GM23248 (cell line): ENCODE measurements at places on chromosomes 4 and X. TPM values are rescaled to one million over a fixed set of nuclear protein-coding genes. Genes with fewer than 3 reads are reported as not detected.

DNA sequence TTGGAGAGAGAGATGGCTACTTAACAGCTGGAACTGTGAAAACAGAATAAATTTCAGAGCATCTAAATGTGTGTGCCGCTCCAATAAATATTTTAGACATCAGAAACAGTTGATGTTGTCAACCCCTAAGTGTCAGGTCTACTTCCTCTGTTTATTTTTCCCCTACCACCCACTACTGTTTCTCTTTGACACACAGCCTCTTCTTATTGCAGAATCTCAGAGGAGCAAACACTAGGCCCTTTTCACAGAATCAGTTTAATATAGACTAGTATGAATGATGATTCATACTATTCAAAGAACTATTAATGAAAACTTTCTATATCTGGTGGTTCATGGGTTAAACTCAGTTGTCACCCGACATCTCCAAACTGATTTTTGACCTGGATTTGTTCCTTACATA, 33.9 kb downstream of the NAA11 start:
- no peak for DNase-seq
- H3K27me3 ChIP-seq: no peaks in the 10 kb centered on the region
- no peaks in the 10 kb centered on the region for H3K36me3 ChIP-seq
- H3K4me1 ChIP-seq: no peaks in the 10 kb centered on the region
- H3K27ac ChIP-seq: no peak overlapping the region

DNA sequence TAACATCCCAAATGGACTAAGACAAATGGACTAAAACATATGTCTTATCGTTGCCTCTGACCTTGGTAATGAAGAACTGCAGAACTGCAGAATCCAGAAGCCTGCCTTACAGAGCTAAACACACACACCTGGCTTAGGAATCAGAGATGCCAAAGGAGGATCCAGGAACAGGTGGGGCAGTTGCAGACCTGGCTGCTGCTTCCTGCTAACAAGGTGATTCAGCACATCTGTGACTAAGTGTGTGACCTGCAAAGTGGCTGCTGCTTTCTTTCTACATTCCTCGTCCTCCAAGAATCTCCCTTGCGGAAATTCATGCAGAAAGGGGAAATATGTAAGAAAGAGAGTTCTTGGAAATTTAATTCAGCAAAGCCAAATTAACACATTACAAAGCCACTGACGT, 96.8 kb upstream of the NLGN4X start:
- no peaks in the 10 kb centered on the region for H3K27me3 ChIP-seq
- H3K36me3 ChIP-seq: no peaks in the 10 kb centered on the region
- no peak overlapping the region for H3K4me3 ChIP-seq
- H3K27ac ChIP-seq: no peak overlapping the region

DNA sequence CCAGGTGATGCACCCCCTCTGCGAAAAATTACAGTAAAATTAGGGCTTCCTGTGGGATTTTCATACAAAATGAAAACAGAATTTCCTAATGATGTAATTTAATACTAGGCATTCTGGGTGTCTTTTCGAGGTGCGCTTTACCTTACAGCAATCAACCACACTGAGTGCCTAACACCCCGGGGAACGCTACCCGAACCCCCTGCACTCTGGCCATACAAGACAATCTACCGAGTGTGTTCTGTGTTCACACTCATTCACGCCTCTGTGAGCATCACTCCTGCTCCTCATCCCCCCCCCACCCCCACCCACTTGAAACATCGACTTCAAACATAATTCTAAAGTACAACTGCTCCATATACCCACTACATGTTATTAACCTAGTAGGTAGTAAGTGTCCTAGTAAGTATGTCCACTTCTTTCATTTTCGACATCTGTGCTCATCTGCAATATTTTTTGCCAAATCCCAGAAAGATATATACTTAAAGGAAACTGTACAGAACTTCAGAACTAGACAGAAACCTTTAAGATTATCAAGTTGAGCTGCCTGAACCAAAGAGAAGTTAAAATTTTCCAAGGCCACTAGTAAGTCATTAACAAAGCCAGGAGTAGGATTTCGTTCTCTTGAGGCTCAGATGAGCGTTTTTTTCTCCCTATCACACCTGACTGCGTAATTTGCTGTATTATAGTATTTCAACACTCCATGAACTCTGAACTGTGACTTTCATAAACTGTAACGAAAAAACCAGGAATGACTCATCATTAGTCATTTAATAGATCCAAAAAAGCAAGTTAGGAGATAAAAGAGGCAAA, 80.0 kb downstream of the FAT1 start:
- peaks cover 14% of the 10 kb centered on the region for H3K4me1 ChIP-seq
- H3K36me3 ChIP-seq: peaks cover 14% of the 10 kb centered on the region
- no peaks in the 10 kb centered on the region for H3K27me3 ChIP-seq
- H3K4me3 ChIP-seq: 0 out of 2 replicates have a peak overlapping the region, but pooled peaks have one; percentile 7

- no peaks in the 10 kb centered on the region for H3K4me1 ChIP-seq
- H3K4me3 ChIP-seq: no peak overlapping the region
- no peaks in the 10 kb centered on the region for H3K36me3 ChIP-seq
- H3K27me3 ChIP-seq: no peaks in the 10 kb centered on the region
These were observed 21.3 kb upstream of the WDR44 start for GRCh38 chrX:118324588-118324987.

DNA sequence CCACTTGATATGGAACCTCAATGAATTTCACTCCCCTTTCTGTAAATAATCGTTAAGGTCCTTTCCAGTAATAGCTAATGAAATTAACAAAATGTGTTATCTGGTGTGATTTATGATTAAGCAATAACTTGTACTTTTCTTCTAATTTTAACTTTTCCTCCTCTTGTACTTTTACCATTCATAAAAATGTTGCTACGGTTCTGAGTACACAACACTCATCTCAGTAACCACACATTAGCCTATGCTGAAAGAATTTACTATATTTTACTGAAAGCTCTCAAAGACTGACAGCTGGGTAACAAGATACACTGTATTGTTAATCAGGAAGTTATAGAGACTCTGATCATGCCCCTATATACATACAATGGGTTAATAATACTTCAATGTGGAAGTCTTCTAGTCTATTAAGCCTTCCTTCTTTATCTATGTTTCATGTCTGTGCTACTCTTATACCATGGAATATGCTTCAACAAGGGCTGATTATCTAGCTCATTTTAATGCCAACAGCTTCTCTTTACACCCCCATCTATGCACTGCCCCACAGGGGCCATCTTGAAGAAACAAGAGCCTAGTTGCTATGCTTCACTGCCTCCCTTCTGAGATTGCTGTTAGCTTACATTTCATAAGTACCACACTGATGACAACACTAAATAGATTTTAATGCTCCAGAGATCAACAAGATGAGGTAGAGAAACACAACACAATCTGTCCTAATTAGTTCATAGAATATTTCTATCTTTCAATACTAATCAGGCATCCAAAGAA, 39.1 kb downstream of the LAMP2 start:
- H3K36me3 ChIP-seq: no peaks in the 10 kb centered on the region; the same call in 1 of the 2 replicates
- DNase-seq: no peak
- no peak overlapping the region for H3K4me3 ChIP-seq
- H3K27me3 ChIP-seq: no peaks in the 10 kb centered on the region
- peaks cover 13% of the 10 kb centered on the region; the same call in 1 of the 2 replicates for H3K4me1 ChIP-seq
- H3K27ac ChIP-seq: no peak overlapping the region

- no peak overlapping the region for H3K4me3 ChIP-seq
- DNase-seq: no peak
- H3K36me3 ChIP-seq: no peaks in the 10 kb centered on the region
- no peaks in the 10 kb centered on the region for H3K4me1 ChIP-seq
These were observed 32.8 kb downstream of the PASD1 start for GRCh38 chrX:151596282-151596681.

DNA sequence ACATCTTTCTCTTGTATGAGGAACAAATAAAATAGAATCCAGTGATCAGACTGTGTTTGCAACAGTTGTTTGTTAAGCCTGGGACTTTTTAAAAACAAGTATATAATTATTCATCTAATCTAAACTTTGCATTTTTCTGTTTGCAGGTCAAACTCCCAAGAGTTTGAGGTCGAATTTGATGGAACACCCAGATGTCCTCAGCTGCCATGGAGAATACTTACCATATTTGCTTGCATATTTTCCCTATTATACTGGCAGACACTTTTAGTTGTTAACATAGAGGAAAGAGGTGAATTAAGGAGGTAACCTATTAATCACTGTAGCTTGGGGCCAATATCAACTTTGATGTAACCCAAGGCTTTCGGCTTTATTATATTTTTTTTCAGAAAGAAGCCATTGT, 401.5 kb upstream of the DIPK2B start:
- H3K4me1 ChIP-seq: peaks cover 26% of the 10 kb centered on the region
- DNase-seq: peak; percentile 20
- H3K36me3 ChIP-seq: no peaks in the 10 kb centered on the region
- H3K27me3 ChIP-seq: no peaks in the 10 kb centered on the region
- peak overlapping the region; percentile 46 for H3K27ac ChIP-seq

DNA sequence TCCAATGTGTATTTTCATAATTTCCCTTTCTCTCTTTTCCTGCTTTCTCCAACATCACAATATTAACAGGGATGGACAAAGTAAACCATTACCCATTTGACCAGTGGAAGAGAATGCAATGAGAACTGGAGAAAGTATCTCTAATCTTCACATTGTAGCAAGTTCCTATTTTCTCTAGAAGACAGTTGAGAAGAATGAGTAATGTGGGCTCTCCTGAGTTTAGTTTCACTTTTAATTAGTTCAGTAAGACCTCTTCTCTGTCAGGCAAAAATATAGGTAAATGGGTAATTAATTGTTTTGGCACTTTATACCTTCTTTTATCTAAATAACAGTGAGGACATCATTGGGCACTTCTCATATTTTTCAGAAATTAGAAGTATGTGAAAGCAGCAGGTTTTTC, 602.0 kb downstream of the GLUD2 start:
- H3K4me3 ChIP-seq: no peak overlapping the region
- H3K27ac ChIP-seq: no peak overlapping the region
- no peak for DNase-seq
- no peaks in the 10 kb centered on the region for H3K4me1 ChIP-seq

GRCh38 chr4:124295413-124295812, 417.1 kb downstream of the ANKRD50 start:
- no peak for DNase-seq
- H3K4me3 ChIP-seq: no peak overlapping the region
- no peaks in the 10 kb centered on the region for H3K36me3 ChIP-seq

- no peaks in the 10 kb centered on the region for H3K27me3 ChIP-seq
- H3K4me3 ChIP-seq: no peak overlapping the region
- no peak for DNase-seq
- peaks cover 65% of the 10 kb centered on the region for H3K4me1 ChIP-seq
These were observed 115.4 kb downstream of the AFAP1 start for GRCh38 chr4:7824218-7824617.

GRCh38 chr4:119053245-119053644, 82.4 kb upstream of the MYOZ2 start:
- no peak overlapping the region for H3K27ac ChIP-seq
- H3K4me3 ChIP-seq: no peak overlapping the region
- H3K36me3 ChIP-seq: no peaks in the 10 kb centered on the region
- DNase-seq: peak; percentile 17

DNA sequence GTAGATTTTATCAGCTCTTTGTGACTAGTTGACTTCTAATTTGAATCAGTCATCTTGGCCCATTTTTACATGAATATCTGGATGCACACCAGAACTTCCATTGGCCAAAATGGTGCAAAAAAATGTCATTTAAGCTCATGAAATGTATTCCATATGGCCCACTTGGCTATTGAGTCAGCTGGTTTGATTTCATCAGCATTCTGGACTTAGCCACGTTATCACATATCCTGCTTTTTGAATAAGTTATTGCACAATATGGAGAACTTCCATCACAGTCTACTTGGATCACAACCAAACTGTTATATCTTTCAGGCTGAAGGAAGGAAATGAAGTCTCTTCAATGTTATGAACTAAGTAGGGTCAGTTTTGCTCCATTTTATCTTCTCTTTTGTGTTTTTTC, 640.6 kb downstream of the PCDH7 start:
- DNase-seq: no peak
- no peak overlapping the region for H3K27ac ChIP-seq
- H3K27me3 ChIP-seq: no peaks in the 10 kb centered on the region
- no peaks in the 10 kb centered on the region for H3K36me3 ChIP-seq
- H3K4me1 ChIP-seq: no peaks in the 10 kb centered on the region
- no peak overlapping the region for H3K4me3 ChIP-seq

DNA sequence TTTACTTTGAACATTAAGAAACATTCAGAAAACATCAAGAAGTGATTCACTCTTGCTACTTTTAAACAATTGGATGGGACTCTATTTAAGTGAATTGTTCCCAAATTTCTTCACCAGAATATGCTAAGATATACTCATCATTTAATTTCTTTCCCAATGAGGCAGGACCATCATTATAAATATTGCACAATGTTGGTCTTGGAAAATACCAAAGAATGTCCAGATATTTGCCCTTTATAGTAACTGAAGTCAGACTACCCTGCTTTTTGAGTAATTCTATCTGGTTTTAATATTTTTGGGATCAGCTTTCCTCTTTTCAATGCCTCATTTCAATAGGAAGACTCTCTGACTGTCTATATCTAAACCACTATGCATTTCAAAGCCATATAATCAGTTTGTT, 129.4 kb upstream of the TENM3 start:
- no peaks in the 10 kb centered on the region for H3K36me3 ChIP-seq
- H3K4me1 ChIP-seq: no peaks in the 10 kb centered on the region
- no peaks in the 10 kb centered on the region for H3K27me3 ChIP-seq
- no peak for DNase-seq
- no peak overlapping the region for H3K4me3 ChIP-seq
- H3K27ac ChIP-seq: no peak overlapping the region

DNA sequence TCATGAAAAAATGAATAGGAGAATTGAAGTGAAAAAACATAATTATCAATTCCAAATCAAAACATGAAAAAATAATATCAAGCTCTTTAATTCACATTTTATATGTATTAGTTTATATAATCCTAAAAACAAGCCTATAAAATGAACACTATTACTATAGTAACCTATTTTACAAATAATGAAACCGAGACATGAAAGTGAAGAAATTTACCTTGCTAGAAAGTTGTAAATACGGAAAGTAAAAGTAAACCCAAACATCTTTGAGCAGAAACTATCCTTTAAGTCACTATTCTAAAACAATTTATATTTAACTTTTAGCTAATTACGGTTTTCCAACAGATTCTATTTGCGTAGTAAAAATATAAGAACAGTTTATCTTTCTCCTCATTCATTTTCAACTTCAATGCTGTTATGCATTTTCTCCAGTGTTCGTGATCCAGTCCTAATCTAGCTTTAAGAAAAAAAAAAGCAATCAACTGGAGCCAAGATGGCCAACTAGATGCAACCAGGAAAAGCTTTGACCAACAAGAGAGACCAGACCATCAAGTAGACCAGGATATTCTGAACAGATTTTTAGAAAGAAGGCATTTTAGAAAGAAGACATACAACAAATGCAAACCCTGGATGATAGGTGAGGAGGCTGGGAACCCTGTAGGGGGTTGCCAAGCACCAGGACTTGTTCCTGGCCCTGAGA, 67.0 kb downstream of the DDX53 start:
- DNase-seq: no peak
- no peaks in the 10 kb centered on the region for H3K36me3 ChIP-seq
- H3K27me3 ChIP-seq: no peaks in the 10 kb centered on the region
- no peak overlapping the region for H3K4me3 ChIP-seq
- no peaks in the 10 kb centered on the region for H3K4me1 ChIP-seq
- no peak overlapping the region for H3K27ac ChIP-seq

IL21 gene
- total RNA-seq: not detected in 2 replicates

AMOT gene
- total RNA-seq: 1.5 and 2.5 TPM in 2 replicates

SASH3 gene
- not detected in 2 replicates for total RNA-seq

TCEAL6 gene
- not detected in 2 replicates for total RNA-seq

F9 gene
- total RNA-seq: not detected in 2 replicates

FGD1 gene
- total RNA-seq: 8.6 and 9.1 TPM in 2 replicates
